ENCODE measurements at places on chromosomes 12 and 14.

- DNase-seq, result no peak
These were observed 30.8 kb upstream of the BDKRB2 start for GRCh38 chr14:96173636-96174475.

DNA sequence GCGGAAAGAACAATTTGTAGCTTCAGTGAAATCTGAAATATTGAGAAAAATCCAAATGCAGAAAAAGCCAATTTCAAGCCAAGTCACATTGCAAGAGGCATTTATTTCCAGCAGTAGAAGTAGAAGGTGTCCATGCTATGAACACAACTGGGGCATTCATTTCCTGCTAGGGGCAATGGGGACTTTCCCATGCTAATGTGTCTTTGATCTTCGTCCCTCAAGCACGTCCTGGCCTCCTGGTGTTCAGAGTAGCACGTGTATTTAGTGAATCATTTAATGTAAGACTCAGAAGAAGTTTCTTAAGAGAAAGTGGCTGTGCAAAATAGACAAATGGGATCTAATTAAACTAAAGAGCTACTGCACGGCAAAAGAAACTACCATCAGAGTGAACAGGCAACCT lies 267.9 kb downstream of the TMEM132C start:
- peak; percentile 57 for DNase-seq

GRCh38 chr12:94186278-94187241 lies 38.2 kb downstream of the PLXNC1 start:
- DNase-seq, result peak; percentile 42

DNA sequence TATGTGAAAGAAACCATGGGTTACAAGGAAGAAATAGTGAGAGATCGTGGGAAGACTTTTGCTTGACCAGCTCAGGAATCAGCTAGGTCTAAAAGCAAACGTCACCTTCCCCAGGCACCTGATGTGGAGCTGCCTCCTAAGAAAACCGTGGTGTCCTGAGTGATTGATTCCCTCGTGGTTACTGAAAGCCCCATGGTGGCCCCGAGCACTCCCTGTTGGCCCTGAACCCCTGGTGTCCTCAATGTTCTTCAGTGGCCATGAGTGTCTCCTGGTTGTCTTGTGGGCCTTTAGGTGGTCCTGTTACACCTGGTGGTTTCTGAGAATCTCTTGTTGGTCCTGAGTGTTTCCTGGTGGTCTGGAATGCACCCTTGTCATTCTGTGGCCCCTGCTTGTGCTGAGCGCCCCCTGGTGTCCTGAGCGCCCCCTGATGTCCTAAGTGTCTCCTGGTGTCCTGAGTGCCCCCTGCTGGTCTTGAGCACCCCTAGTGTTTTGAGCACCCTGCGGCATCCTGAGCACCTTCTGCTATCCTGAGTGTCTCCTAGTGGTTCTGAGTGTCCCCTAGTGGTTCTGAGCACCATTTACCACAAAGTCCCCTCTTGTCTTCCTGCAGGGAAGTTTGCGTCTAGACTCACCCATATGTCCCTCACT lies 518.7 kb downstream of the TMEM121 start:
- DNase-seq, result peak; percentile 53

GRCh38 chr12:116484807-116485206 lies 74.4 kb upstream of the MAP1LC3B2 start:
- no peak for DNase-seq

DNA sequence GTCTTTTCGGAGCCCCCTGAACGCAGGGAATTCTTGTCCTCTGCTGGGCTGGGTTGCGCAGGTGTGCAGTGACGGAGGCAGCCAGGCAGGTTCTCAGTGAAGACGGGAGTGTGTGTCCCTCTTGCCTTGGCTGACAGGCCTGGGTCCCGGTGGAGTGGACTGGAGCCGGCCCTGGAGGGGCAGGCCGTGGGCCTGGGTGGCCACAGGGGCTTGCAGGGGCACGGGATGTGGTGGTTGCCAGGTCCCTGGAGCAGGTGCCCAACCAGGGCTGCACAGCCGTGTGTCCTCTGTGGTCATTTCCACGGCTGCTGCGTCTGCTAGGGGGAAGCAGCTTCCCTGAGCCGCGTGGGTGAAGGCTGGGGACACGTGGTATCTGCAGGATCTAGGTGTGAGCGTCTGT lies 79.8 kb downstream of the ADGRD1 start:
- DNase-seq, result no peak

DNA sequence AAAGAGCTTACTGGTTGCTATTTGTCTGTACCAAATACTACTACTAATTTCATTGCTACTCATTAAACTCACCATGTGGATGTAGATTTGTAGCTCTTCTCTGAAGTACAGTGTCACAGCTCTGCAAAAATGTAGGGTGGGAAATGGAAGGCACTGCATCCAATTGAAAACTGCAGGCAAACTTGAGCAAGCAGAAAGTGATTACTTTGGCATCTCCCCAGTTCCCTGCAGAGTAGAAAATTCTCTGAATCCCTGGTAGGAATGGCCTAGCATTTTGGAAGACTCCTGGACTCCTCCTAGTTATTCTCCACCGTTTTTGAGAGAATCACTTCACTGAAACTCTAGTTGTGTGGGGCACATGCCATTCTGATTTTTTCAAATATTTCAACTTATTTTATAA lies 239.1 kb downstream of the DIO2 start:
- no peak for DNase-seq

DNA sequence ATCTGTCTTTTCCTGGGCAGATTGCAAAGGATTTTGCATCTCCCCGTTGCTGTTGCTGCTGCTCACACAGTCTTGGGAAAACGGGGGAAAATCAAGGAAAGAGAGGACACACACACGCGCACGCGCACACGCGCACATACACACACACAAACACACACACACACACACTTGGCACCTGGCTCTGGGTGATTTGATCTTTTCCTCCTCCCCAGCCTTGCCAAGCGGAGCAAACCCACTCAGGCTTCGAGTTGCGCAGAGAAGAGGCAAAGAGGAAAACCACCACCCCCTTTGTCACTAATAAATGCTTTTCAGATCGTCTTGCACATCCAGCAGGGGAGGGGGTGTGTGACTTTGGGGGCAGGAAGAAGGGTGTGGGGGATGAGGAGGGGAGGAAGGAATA lies 965 bp upstream of the NOS1 start:
- no peak for DNase-seq

Data from kidney tubule cell (primary cell).